ENCODE measurements at places on chromosomes 11 and 22.

GRCh38 chr11:63240791-63241379 lies 2.5 kb downstream of the SLC22A25 start:
- DNase-seq = no peak

GRCh38 chr11:36431429-36432092 lies 78.5 kb downstream of the TRAF6 start:
- no peak for DNase-seq

DNA sequence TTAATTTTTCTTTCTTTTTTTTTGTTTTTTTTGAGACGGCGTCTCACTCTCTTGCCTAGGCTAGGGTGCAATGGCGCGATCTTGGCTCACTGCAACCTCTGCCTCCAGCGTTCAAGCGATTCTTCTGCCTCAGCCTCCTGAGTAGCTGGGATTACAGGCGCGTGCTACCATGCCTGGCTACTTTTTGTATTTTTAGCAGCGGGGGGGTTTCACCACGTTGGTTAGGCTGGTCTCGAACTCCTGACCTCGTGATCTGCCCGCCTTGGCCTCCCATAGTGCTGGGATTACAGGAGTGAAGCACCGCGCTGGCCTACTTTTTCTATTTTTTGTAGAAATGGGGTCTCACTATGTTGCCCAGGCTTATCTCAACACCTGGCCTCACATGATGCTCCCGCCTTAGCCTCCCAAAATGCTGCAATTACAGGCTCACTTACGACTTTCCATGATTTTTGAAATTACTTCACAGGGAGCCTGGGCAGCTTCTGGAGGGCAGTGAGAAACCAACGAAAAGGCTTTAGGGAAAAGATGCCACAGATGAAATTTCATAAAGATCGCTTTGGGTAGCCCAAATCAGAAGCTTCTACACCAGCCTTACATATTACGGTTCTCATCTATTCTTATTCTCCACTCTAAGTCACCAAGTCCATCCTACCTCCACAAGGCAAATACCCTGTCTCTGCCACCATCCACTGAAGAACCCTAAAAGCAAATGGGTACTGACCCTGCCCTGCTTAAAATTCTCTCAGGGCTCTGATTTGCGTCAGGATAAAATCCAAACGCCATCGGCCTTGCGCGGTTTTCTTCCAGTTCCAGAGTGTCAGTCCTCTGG lies 866 bp upstream of the RRM1 start:
- no peak for DNase-seq

DNA sequence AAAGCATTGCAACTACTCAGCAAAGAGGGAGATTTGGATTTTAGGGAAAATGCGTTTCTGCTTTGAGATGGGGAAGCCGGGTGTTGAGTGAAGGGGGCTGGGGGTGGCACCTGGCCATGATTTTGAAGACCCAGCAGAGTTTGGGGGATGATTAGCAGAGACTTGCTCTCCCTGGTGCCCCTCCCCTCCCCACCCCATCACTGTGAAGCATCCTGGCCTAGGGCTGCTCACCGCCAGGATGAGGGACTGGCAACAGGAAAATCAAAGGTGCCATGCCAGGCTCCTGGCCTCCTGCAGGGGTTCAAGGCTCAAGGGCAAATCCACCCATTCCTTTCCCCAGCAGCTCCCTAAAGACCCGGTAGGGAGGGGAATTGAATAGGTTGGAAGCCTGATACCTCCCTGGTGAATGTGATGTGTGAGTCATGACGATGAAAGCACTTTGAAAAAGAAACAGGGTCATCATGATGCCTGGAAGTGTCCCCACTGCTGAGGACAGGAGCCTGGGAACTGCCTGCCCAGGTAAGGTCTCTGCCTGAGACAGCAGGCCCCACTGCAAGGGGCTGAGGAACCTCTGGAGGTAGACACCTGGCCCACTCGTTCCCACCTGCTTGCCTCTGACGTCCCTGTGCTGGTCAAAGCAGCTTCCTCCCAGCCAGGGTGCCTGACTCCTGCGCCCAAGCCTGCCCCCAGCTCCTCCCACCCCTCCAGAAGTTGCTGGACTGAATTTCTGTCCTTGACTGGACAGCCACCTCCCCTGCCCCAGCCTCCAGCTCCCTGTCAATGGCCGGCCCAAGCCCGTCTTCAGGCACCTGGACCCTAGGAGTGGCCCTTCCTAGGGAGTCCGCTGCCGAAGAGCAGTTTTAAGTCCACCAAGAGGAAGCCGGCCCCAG lies 1.7 kb downstream of the CHST1 start:
- DNase-seq = no peak

DNA sequence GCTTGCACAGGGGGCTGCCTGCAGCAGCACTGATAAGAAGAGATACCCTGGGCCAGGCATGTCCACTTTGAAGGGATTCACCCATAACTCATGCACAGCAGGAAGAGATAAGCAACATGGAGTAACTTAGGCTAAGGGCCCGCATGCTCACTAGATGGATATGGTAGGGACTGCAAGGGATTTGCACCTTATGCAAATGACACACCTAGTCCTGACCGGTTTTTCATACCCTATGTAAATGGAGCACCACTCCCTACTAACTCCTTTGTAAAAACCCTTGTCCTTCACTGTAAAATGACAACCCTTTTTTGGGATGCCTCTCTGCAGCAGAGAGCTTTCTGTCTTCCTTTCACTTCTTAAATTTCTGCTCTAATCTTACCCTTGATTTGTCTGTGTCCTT lies 658.9 kb upstream of the CCDC179 start:
- no peak for DNase-seq

DNA sequence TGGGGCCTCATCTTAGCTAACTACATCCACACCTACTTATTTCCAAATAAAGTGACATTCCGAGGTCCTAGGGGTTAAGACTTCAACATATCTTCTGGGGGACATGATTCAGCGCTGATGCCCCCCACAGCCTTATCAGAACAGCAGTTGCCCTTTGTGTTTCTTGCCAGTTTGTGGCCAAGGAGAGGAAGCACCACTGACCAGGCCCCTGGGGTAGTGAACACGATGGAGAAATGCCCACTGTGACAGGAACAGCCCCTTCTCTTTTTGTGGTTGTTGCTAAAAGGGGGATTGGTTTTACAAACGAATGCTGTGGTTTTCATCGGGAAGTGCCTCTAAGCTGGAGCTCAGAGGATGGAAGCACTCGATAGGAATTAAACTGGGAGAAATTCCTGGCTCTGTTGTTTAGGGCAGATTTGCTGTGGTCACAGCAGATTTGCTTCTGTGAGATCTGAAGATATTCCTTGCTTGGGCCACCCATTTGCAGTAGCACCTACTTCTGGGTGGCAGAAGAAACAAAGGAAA lies 88.8 kb downstream of the ABTB2 start:
- DNase-seq = no peak

GRCh38 chr22:20194681-20195593 lies 44.1 kb upstream of the CCDC188 start:
- DNase-seq = no peak

DNA sequence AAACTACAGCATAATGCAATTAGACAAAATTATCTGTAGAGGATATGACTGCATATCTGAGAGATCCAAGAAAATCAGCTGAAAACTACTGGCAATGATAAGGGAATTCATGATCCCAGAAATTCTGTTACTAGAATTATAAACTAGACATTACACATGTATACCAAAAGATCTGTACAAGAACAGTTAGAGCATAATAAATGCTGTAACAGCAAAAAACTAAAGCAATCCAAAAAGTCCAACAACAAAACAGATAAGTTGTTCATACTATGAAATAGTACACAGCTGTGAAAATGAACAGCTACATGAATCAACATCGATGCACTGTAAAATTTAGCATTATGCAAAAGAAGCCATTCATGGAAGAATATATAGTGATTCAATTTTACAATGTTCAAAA lies 6.0 kb downstream of the ZNF214 start:
- DNase-seq = no peak

DNA sequence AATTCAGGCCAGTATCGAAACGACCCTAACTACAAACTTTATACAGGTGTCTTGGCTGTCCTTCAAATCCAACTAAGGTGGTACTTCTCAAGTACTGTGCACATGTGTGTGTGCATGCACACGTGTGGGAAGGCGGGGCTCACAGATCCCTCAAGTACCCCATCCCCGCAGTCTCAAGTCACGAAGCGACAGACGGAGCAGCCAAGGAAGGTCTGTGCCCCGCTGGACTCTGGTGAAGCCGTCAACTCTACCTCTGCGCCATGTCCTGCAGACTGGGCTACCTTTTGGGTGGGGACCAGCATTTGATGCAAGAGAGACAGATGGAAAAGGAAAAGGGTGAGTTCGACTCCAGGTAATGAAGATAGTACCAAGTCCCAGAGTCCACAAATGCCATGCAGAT lies 169.0 kb downstream of the CRYBB2 start:
- no peak for DNase-seq

DNA sequence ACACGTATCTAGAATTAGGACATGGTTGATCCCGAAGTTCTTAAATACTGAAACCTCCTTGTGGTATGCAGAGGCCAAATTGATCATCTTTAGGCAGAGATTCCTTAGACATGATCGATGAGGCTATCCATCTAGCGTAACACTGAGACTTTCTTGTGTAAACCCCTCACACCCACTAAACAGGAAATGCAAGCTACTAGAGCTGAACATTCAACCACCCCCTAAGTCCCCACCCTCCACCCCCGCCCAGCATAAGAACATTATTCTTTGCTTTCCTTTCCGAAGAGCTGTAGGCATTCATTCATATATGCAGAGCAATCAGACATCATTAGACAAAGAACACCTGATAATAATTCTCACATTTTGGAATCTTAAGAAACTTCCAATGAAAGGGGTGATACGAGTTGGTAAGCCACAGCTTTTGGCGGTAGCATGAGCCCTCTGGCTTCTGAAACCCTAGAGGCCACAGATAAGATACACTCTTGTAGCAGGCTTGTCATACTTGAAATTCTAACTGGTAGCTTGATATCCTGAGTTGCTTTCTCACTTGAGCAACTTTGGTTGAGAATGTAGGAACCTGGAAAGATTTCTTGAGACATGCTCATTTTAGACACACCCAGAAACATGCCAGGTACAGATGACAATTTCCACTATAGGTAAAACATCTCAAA lies 42.2 kb downstream of the FLI1 start:
- no peak for DNase-seq

DNA sequence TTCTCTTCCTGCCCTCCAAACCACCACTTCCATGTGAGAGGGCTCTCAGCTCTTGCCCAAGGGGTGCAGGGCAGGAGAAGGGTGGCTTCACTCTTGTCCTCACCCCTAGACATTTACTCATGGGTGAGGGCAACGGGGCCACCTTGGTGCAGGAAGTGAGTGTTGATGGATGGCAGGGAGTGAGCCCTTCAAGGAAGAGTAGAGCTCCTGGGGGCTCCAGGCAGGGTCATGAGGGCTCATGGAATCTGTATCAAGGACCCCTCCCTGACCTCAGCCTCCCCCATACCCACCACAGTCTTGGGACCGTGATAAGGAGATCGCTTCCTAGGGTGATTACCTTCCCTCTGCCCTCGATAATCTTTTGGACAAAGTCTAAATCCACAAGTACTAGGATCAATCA lies 37.8 kb downstream of the TSPAN18 start:
- no peak for DNase-seq

DNA sequence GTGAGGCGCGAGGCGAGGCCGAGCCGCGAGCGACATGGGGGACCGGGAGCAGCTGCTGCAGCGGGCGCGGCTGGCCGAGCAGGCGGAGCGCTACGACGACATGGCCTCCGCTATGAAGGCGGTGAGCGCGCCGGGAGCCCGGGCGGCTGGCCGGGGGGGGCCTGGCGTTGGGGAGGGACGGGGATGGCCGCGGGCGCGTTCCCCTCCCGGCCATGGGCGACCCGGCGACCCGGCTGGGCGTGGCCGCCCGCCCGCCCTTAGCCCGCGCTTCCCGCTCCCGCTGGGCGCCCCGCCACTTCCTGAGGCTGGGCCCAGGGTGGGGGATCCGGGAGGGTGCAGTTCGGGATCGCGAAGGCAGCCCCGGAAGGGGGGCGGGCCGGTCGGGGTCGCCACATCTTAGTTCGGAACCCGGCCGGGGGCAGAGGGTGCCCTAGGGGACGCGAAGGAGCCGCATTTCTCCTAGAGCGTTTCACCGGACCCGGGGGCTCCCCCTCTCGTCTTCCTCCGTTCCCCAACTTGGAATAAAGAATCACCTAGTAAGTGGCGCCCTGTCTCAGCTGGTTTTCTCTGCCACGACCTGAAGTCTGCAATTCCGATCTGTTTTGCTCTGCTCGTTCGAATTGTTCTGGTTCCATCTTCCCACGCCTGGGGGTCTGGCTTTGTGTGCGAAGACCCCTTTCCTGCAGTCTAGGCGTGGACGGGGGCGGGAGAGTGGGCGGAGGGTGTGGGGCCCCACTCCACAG lies 536 bp downstream of the YWHAH start:
- DNase-seq = no peak
